Esophagus squamous epithelium (tissue), 5 donors: ENCODE measurements at places on chromosomes 13 and 19.

DNA sequence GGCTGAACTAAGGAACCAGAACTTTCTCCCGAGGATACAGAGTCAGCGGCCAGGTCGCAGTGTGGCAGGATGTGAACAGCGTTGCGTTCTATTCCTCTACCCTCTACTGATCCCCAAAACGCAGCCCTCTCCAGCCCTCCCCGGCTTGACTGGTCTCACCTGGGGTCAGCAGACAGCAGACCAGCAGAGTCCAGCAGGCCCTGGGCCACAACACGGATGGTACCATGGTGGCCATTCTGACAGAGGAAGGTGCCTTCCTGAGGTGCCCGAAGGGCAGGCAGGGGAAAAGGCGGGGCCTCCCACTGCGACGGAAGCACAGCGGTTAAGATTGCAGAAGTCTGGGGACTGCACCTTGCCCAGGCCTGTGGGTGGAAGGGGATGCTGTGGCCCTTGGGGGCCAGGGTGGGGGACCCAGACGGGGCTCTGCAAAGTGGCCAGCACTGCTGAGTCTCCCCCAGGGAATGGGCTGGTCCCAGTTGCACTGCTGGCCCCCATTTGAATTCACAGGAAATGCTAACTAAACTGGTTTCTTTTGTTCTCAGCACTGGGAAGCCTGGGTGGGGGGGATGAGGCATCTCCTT lies at the start of gene ICAM3:
ICAM3 (minus strand) TSS at position 245 of the 581 bp plus-strand sequence; CDS start at position 235, 10 bp downstream.
- DNase-seq, result no peak

DNA sequence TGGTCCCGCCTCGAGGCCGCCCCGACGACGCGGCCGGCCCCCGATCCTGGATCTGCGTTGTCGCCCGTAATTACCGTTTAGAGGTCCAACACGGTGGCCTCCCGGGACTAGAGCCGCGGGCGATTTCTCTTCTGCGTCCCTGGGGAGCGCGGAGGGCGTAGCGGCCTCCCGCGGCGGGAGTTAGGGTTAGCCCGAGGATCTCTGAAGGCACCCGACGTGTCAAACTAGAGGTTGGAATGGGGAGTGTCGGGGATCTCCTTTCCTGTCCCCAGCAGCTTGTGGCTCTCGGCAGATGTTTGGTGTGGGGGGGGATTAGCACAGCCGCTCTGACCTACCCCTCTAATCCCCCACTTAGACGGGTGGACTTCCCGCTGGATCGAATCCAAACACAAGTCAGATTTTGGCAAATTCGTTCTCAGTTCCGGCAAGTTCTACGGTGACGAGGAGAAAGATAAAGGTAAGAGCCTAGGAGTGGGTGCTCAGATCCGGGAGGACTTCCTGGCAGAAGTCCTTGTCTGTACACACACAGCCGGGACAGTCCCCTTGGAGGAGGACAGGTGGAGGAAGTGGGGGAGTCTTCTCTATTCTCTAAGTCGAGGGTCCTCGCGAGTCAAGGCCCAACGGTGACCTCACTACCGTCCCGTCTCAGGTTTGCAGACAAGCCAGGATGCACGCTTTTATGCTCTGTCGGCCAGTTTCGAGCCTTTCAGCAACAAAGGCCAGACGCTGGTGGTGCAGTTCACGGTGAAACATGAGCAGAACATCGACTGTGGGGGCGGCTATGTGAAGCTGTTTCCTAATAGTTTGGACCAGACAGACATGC lies 581 bp downstream of the CALR start:
- no peak for DNase-seq

- DNase-seq, result no peak
Observed at GRCh38 chr19:18513868-18514267, 8.0 kb downstream of the ELL start.

- DNase-seq, result no peak
Observed at GRCh38 chr19:34375598-34375997, 10.6 kb downstream of the GPI start.

DNA sequence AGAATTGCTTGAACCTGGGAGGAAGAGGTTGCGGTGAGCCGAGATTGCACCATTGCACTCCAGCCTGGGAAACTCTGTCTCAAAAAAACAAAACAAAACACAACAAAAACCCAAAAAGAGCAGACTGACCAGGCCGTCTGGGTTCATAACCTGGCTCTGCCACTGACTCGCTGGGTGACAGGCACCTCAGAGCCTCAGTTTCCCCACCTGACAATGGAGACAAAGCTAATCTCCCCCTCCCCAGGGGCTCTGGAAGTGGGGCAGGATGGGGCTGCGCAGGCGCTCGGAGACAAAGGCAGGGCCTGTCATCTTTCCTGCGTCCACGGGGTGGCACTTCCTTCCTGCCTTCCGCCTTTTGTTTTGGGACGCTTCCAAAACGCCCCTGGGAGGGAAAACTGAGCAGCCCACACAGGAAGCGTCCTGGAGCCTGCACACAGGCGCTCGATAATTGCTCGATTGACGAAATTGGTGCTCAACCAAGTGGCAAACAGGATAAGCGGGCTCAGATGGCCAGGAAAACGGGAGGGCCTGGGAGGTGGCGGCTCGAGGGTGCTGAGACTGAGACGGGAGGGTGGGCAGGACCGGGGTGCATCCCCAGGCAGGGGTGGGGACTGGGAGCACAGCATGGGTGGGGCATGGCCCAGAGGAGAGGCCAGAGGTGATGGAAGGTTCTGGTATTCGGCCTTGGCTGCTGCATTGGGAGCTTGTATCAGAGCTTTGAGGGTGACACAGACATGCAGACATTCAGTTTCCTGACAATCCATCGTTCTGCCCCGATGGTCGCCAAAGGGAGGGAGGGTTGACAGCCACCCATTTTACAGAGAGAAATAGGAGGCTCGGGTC lies 17.8 kb downstream of the SPC24 start:
- no peak for DNase-seq

DNA sequence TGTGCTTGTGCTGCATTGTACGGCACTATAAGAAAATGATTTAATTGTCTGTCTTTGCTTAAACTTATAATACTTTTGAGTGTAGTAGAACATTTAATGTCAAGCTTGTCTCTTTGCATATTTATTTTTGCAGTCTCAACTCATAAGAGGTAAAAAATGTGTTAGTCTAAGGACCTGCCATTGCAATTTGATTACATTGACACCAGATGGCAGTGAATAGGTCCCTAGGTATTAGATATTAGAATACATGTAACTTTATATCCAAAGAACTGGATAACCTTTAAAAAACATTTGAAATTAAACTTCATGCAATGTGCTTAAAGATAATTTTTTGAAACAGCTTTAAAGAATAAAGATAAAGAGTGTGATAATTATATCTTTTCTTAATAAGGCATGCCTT lies 1421.3 kb downstream of the OLFM4 start:
- no peak for DNase-seq
